ENCODE measurements at places on chromosomes 7 and 10.

DNA sequence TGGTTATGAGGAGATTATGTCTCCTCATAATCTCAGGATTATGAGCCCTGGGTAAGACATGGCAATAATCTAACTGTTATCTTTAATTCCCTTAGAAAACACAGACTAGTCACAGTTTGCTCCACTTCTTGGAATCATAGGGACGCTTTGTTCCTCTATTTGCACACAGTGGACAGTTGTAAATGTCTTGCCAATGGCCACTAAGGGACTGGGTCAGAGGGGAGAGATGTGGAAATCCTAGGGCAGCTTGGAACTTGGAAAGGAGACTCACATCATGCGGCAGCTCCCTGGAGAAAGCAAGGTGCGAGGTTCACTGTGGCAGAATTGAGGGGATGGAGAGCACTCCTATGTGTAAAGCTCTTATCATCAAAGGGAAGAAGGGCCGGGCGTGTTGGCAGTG, 266.1 kb downstream of the PRPF18 start:
- DNase-seq = no peak

DNA sequence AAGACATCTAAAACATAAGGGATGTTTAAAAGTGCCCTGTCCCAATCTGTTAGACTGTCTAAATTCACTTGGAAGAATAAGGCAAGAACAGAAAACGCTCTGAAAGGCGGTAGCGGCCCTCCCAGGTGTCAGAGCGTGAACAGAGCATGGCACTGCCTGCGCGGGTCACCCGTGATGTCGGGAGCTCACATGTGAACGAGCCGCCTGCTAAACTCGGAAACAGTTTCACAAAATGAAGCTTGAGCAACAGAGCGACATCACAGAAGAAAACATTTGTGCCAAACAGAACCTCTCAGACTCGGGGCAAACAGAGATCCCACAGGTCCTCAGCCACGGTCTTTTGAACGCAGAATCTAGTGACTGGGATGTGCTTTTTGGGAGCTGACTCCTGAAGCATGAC, 12.8 kb downstream of the BRI3 start:
- DNase-seq = no peak

- no peak for DNase-seq
Observed at GRCh38 chr10:123496375-123496774, 169.8 kb upstream of the GPR26 start.

GRCh38 chr10:113317489-113317888, 235.4 kb upstream of the HABP2 start:
- DNase-seq = no peak

GRCh38 chr7:50317697-50318669, 13.5 kb downstream of the IKZF1 start:
- no peak for DNase-seq
